ENCODE measurements at places on chromosomes 7 and 10.

GRCh38 chr7:50552139-50552538 is 13.1 kb downstream of the DDC start:
- DNase-seq = no peak

GRCh38 chr10:56785292-56785691 is 424.2 kb upstream of the ZWINT start:
- no peak for DNase-seq

- no peak for DNase-seq
These were observed 132.6 kb downstream of the SMURF1 start for GRCh38 chr7:99011341-99011705.

DNA sequence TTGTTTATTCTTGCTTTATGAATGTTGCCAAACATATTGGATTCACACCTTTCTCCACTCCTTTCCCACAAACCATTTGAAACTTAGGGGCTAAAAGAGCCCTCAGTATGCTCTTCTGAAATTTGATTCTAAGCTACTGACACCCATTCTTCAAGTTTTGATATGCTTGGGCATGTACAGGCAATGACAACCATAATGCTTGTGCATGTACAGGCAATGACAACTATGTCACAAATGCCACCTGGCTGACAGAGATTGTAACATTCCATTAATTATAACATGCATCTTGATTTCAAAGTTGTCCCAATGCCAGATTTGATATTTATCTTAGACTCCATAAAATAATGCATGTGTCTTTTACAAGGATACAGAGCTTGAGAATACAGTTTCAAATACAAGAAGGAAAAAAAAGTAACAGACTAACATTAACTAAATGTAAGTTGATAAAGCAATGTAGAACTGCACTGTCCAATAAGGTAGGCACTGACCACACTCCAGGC is 17.5 kb upstream of the CDK1 start:
- DNase-seq = no peak

- DNase-seq = no peak
These were observed 101.6 kb downstream of the CYTH3 start for GRCh38 chr7:6170571-6171531.

GRCh38 chr10:132776186-132776585 is 9.8 kb downstream of the NKX6-2 start:
- DNase-seq = no peak

DNA sequence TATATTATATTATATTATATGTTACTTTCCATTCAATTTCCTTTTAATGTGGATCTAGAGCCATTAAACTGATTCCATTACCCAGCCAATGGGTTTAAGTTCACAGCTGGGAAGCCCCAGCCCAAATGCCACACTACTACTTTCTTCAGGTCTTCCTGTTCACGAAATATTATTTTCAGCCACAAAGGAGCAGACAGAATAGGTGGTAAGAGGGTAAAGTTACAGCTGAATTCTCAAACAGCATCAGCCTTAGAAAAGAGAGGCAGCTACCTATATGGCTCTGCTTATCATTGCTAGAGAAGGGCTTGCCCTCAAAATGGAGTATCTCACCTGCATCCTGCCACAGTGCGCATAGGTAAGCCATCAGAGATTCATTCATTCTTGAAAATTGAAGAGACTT is 128.3 kb downstream of the ITGA8 start:
- DNase-seq = no peak

DNA sequence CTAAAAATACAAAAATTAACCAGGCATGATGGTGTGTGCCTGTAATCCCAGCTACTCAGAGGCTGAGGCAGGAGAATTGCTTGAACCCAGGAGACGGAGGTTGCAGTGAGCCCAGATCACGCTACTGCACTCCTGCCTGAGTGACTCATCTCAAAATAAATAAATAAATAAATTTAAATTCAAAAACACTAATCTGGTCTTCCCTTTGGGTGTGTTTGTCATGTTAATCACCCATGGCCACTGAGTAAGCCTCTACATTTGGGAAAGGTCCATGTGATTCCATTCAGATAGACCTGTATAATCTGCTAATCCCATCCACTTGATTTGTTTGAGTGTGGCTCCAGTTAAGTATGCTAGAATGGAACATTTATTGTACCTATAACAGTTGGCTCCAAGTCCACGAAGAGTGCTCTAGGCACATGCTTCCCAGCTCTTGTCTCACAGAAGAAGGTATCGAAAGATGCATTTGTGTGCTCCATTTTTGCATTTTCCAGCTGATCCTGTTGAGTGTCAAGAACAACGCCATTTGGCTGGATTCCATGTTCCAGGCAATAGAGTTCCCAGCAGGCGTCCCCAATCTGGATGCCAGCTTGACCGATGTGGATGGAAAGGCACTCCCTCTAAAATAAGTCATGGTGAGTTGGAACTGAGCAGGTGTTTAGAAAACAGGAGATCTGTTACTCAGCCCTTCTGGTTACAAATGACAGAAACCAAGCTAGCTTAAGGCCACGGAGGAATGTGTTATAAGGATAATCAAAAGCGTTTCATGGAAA is 4.0 kb downstream of the TUBAL3 start:
- no peak for DNase-seq

GRCh38 chr10:94225589-94225988 is 137.2 kb downstream of the NOC3L start:
- no peak for DNase-seq

GRCh38 chr7:95691464-95691863 is 80.9 kb upstream of the DYNC1I1 start:
- no peak for DNase-seq

DNA sequence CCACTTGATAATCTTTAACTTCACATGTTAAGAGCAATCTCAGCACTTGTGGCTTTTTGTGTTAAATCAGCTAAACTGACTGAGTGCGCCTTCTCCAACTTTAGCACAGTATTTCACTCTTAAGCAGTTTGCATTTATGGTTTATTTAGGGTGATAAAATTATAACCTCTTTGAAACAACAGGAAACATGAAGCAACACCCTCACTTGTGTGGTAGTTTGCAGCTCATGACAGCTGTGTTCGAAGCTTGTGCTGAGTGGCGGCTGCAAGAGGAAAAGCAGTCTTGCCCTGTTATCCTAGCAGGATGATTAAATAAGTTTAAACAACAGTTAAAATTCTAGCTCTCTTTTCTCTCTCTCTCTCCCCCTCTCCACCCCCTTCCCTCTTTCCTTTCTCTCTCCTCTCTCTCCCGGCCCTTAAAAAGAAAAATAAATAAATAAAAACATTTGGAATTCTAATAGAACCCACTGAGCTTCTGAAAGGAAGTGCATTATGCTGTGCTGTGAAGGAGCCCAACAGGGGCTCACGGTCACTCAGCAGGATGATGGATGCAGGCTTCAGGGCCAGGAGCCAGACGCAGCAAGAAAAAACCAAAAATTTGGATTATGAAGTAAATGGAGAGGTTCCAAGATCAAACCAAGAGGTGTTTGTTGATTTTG is 25.2 kb downstream of the OGDH start:
- no peak for DNase-seq

GRCh38 chr7:75611557-75612178 is 119.5 kb downstream of the SPDYE5 start:
- peak; percentile 95 for DNase-seq

DNA sequence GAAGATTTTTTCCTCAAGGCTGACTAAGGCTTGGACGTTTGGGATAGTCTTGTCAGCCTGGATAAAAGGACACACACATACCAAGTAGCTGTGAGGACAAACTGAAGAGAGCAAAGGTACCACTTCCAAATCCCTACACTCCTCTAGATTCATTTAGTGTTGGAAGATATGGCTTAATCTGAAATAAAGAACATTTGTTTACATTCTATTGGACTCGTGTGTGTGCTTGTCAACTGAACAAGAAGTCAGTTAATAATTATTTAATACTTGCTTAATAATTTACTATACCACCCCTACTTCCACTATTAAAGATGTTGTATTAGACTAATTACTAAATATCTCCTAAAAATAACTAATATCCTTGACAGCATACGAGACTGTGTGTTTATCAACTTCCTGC is 23.3 kb upstream of the DYNC1I1 start:
- no peak for DNase-seq

DNA sequence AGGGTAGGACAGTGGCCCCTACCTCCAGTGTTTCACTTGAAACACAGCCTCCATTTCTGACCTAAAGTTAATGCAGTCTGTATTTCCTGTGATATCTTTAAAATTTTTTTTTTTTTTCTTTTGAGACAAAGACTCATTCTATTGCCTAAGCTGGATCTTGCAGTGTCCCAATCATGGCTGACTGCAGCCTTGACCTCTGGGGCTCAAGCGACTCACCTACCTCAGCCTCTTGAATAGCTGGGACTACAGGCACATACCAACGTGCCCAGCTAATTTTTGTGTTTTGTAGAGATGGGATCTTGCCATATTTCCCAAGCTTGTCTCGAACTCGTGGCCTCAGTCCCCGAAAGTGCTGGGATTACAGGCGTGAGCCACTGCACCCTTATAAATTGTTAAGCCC is 16.7 kb upstream of the MGAM2 start:
- no peak for DNase-seq

All from substantia nigra (tissue), 51 donors.